ENCODE measurements at places on chromosomes 3 and 15.

DNA sequence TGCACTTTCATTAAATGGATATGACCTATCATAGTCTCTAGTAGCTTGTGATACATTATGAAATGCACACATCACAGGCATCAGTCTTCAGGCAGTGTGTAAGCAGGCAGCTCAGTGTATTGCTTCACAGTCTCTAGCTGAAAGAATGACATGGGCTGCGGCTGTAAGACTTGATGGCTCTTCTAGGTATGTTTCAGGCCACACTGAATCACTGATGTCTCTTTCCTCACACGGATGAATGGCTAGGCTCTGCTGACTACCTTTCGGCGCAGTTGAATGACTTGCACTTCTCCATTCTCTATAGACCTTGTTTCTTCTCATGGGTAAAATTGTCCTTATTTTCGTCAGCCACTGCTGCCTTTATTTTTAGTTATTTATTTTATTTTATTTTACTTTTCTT lies 15.4 kb downstream of the APH1B start:
- no peak for DNase-seq

- no peak for DNase-seq
These were observed 141.5 kb downstream of the SSR3 start for GRCh38 chr3:156413293-156413892.

DNA sequence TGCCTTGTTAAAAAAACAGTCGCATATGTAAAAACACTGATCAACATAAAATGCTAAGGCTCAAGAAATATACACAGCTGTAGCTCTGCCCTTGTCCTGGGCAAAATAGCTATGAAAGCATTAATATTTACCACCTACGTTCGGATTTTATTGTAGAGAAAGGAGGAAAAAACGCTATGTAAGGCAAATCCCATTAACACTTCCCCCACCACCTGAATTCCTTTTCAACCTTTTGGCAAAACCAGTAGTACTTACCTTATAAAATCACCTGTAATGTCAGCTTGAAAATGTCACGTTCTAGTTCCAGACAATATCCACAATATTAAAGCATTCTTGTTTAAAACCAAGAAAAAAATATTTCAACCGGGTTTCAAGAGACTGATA lies 3.6 kb downstream of the TRA2B start:
- no peak for DNase-seq

GRCh38 chr15:59424616-59425015 lies 13.4 kb upstream of the FAM81A start:
- no peak for DNase-seq

GRCh38 chr15:93252780-93253179 lies 163.8 kb upstream of the RGMA start:
- no peak for DNase-seq

DNA sequence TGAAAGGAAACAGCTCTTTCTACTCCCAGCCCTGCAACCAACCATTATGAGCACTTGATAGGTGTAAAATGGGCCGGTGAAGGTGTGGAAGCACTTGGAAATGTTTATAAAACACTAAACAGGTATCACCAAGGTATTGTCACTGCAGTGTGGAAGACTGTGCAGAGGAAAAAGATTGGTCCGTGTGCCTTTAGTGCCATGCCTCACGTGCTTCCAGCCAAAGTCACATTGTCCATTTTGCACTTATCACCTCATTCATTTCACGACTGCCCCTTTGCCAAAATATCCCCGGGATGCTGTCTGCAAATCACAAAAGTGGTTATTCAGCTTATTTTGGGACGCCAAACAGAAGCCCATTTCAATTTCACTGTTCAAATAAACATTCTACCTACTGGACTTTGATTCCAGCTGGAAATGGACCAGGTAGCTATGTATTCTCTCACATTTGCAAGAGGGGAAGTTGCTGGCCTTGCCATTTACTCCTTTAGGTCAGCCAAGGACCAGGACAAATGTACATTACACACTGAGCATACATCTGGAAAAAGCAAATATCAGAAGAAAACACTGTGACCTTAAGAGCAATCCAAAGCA lies 58.4 kb downstream of the ARRDC4 start:
- no peak for DNase-seq

DNA sequence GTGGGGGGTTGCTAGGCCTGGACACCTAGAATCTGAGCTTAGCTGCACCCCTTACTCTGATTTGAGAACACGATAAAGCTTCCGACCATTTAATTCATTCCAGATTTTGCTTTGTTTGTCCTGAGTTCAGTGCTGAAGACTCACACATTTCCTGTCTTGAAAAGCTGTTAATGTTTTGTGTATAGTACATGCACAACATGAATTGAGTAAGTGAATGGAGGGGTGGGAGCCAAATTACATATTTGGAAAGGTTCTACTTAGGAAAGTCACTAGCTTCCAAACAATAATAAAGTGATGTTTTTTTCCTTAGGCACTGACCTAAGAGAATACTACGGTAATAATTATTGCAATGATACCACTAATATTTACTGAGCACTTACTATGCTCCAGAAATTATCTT lies 955.2 kb upstream of the NR2F2 start:
- DNase-seq = no peak

DNA sequence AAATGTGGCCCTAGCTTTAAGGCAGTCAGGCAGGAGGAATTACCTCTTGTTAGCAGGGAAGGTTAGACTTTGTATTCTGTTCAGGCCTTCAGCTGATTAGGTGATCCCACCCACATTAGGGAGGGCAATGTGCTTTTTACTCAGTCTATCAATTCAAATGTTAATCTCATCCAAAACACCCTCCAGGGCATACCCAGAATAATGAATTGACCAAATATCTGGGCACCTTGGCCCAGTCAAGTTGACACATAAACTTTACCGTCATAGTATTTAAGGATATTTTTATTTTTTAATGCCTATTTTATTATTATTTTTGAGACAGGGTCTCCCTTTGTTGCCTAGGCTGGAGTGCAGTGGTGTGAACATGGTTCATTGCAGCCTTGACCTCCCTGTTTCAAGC lies 146.1 kb downstream of the PTPRG start:
- no peak for DNase-seq

GRCh38 chr3:108394563-108394962 lies 98.2 kb downstream of the HHLA2 start:
- DNase-seq = no peak

Measured in activated naive CD4-positive, alpha-beta T cell treated with anti-CD3 and anti-CD28 coated beads, Interleukin-2, amount 50 U/mL, for 72 hours (primary cell).